ENCODE measurements at places on chromosomes 3 and 15.

- DNase-seq: peak; percentile 95
Observed at GRCh38 chr15:71278989-71279756, 163.9 kb downstream of the THSD4 start.

DNA sequence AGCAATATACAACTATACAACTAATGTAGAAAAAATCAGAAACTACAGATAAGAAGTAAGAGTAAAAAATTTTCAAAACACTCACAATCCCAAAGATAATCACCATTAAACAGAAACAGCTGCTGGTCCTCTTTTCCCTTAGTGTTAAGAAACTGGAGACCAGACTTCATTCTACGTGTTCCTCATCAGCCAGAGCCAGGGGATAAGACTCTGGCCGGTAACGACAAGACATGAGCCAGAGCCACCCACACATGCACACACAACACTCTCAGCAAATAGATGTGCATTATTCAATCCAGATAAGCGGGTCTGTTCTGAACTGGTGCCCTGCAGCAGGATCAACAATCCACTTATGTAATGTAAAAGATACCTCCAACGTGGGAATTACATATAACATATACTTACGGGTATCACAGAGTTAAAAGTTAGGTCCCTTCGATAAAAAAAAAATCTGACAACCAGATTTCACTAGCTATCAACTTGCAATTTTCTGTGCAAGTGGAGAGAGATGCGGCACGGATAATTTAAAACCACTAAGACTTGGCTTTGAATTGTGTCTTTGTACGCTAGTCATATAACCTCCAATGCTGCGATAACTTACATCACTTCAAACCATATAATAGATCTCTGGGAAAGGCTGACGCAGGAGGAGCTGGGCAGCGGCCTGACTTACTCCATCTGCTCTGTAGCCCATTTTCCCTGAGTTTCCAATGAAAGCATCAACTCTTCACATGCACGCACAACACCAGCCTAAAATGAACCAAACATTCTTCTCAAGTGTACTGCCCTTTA is 17.8 kb downstream of the PRICKLE2 start:
- peak; percentile 90 for DNase-seq

DNA sequence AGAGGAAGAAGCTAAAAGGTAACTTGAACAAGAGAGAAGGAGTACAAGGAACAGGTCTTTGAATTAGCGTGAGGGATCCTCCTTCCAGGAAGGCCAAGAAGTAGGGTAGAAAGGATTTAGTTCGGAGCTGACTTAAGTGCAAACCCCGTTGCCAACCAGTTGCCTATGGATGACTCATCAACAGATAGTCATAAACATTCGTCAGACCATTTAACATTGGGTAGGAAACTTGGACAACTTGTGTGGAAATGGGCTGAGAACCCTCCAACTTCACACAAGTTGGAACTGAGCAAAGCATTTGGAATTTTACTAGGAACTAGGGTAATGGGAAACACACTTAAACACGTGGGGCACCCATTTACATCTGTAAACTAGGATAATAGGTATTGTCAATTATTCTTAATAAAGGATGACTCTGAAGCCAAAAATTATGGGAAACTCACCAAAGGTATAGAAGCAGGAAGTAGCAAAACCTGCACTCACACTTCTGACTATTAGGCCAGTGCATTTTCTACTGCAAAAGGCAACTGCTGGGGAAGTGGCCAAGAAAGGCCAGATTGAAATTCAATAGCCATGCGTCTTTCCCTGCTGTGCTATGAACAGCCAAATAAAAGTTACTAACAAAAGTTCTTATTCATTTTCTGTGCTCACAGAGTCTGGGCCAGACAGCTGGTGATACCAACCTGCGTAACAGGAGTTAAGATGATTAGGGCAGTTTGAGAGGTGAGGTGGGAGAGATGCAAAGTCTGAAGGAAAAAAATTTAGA is 174.5 kb upstream of the TMC3 start:
- peak; percentile 88 for DNase-seq

GRCh38 chr15:71120428-71120944 is 5.2 kb downstream of the THSD4 start:
- DNase-seq: no peak

DNA sequence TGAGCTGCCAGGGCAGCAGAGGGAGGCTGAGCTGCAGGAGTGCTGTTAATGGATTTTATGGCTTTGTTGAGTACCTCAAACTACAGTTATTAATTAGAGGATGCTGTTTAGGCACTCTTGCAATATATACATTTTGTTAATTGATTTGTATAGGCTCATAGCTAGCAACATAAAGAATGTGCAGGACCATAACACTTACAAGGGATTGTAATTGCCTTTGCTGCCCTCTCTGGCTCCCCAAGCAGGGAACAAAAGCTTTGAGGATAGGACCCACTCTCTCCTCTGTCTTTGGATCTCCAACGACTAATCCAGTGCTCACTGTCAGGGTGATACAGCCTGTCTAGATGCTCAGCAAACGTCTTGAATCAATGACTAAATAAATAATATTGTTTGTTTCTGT is 1.2 kb upstream of the CLSTN2 start:
- no peak for DNase-seq

DNA sequence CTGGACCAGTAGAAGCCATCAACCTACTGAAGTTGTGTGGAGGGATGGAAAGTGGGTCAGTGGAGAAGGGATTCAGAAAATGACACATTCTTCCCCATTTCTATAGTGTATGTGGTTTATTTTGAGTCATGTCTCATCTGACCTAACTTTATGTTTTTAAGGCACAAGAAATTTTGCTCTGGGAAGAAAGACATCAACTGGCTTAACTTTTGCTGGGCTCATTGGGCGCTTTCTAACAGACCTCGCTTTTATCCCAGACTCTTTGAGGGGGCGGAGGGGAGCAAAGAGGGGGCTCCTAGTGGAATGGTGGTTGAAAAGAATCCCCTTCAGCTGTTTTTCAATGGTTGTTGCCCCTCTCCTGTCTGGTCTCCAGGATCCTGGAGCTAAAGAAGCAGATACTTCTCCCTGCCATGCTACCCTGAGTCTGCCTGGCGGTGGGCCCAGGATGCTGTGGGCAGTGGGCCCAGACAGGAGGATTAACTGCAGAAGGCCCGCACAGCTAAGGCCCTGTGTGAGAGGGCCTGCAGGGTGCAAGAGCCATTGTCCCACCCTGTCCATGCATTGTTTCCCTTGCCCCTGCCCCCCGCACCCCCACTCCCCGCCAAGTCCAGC is 14.5 kb downstream of the CSRNP1 start:
- peak; percentile 82 for DNase-seq

All from muscle of leg (tissue), 16 donors.